ENCODE measurements at places on chromosomes 12 and 14.

DNA sequence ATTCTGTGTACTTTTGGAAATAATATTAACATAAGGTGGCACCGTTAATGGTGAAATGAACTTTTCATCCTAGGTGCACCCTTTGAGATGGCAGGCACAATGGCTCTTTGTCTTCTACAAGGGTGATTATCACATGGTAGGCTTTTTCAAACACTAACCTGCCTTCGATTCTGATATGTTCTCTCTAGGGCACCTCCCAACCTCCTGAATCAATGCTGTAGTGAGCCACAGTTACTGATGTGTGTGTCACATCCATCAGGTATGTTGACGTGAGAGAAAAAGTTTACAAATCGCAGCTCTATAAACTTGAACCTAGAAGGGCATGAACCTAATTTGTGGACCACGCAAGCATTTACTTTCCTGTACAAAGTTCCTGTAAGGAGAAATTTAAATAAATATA lies 25.4 kb downstream of the PDE3A start:
- DNase-seq, result no peak

DNA sequence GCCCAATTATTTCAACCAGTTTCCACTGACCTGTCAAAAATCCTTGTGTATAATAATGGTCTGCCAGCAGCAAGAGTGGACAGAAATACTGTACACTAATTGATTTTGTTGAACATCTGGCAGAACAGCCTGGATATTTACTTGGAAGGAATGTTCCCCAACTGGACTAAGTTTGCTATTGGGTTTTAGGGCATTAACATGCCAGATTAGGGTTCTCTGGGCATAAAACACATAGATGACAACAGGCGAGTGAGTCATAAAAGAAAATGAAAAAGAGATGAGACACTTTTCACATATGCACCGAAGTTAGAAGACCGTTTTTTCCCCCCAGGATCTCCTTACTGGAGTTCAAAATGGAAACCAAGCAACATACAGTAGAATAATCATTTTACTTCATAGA lies 236.3 kb upstream of the NAV3 start:
- no peak for DNase-seq

GRCh38 chr12:108948367-108948766 lies 68.5 kb downstream of the DAO start:
- no peak for DNase-seq

GRCh38 chr12:108378926-108379325 lies 39.8 kb upstream of the CMKLR1 start:
- no peak for DNase-seq

- DNase-seq, result no peak
Observed at GRCh38 chr14:66078006-66078405, 408.2 kb upstream of the CCDC196 start.

- DNase-seq, result peak; percentile 5
Observed at GRCh38 chr14:100531152-100532121, 55.8 kb downstream of the BEGAIN start.

GRCh38 chr12:16350682-16351081 lies 3.2 kb downstream of the MGST1 start:
- no peak for DNase-seq

DNA sequence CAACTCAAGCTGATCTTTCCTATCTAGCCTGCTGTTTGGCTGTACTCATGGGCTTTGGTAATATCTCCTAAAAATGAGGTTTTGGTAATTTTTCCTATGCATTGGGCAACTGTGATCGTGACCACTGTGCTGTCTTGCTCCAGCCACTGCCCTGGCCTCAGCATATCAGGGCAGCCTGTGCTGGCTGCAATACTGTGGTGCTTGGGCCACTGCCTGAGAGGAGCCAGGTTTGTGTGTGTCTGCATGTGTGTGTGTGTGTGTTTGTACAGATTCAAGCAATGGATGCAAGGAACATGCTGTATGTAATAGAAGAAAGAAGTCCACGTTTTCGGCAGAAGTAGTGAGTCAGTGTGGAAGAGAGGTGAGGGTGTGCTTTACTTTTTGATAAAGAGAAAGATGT lies 13.0 kb downstream of the ERG28 start:
- DNase-seq, result no peak

DNA sequence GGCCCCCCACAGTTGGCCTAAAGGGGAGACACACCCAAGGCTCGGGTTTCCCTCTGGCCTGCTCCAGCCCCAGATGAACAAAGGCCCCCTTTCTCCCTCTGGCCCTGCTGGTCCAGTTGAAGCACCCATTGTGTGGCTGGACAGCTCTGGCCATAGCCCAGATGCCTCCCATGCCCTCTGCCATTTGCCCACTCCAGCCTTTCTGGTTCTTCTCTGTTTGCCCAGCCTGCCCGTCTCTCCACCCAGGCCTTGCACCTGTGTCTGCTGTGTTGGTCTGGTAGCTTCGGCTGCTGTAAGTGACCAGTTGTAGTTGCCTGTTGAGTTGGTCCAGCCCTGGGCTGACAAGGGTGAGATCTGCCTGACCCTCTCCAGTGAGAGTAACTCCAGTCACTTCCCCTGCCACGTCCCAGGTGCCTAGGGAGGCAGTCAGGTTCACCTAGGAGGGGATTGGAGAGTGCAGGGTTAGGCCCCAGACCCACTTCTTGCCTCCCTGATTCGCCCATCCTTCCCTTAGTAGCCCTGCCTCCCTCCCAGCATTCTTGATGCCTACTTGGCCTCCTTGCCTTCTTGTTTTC lies 3.0 kb downstream of the B4GALNT1 start:
- DNase-seq, result no peak

DNA sequence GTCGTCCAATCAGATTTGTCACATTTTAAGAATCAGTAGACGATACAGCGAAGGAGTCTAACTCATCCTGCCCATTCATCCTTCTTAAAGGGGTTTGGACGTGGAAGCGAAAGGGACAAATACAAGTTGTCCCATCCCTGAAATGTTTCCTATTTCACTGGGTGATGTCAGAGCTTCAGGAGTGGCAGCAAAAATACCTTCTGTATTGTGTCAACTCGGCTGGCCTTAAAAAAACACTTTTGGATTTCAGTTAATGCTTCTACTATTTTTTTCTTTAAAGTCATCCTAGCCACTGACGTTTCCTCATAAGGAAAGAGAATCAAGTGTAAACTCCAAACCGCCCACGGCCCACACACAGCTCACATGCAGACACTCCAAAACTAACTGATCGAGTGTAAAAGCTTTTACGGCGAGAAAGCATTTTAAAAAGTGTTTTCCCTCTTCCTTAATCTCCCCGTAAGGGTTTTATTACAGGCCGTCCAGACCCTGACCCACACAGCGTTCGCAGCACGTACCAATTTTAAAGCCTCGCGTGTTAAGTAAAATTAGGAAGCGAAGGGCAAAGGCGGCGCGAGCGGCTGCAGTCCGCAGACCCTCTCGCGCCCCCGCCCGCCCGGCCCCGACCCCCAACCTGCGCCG lies 593 bp downstream of the CFL2 start:
- peak; percentile 9 for DNase-seq

DNA sequence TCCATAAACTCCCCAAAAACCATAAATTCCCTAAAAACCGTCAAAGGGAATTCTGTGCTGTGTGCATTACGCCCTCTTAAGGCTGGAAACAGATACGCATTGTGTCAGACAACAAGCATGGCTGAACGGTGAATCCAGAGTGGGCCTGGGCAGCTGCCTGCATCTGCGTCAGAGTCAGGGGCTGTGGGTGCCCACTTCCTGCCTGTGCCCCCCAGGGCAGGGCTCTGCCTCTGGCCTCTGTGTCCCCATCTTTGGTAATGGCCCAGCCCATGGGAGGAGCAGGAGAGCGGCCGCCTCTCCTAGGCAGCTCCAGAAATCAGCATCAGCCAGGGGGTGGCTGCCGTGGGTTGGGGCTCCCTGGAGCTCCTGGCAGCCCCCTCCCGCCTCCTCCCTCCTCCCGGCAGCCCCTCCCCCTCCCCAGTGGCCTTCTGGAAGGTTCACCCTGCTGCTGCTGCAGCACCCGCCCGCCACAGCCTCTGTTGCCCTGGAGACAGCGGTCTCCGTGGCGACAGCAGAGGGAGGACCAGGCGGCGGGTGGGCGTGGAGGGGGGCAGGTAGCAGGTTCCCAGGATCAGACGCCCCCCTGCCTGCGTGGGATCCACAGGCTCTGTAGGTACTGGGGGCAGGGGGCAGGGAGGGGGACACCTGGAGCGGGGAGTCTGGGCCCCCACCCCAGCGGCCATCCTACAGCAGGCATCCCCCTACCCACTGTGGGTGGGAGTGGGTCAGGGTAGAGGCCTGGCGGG lies 5.9 kb downstream of the MMP17 start:
- no peak for DNase-seq

GRCh38 chr12:117000316-117000715 lies 89.6 kb downstream of the FBXW8 start:
- no peak for DNase-seq

DNA sequence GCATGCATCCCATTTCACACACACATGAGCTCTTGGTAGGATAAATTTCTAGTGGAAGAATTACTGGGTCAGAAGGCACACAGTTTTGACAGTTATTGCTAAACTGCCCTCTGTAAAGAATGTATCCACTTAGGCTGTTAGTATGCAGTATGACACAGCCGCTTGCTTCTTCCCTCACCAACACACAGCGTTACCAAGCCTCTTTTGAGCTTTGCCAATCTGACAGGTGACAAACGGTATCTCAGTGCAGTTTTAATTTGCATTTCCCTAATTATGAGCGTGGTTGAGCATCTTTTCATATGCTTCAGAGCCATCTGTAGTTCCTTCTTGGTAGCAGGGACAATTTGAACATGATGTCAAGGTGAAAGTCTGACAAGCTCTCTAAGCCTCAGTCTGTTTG lies 42.9 kb downstream of the HRK start:
- DNase-seq, result no peak

- no peak for DNase-seq
Observed at GRCh38 chr14:49931523-49931922, 38.6 kb downstream of the ARF6 start.

DNA sequence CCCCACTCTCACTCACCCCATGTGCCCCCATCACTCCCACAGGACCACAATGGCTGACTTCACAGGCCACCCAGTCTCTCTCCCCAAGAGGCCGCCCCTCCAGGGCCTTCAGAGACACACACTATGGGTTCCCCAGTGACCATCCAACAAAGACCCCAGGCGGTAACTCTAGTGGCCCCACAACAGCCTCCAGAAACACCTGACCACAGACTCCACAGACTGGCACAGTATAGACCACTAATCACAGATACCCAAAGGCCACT lies 3.0 kb downstream of the ZNF605 start:
- no peak for DNase-seq

- DNase-seq, result no peak
Observed at GRCh38 chr14:87148655-87149054, 844.3 kb downstream of the GALC start.

DNA sequence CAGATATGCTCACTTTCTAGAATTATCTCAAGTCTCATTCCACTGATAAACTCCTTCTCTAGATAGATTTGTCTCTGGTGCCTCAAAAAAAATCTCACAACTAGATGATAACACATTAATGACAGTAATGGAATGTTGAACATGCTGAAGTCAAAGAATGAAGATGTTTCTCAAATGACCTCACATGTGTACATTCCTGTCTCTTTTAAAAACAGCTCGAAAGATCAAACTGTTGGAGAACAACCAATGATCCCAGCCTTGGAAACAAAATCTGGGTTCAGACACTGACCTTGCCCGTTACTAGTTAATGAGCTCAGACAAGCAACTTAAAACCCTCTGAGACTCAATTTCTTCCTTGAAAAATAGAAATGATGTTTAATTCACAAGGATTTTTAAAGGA lies 44.7 kb upstream of the KCNJ8 start:
- DNase-seq, result no peak

DNA sequence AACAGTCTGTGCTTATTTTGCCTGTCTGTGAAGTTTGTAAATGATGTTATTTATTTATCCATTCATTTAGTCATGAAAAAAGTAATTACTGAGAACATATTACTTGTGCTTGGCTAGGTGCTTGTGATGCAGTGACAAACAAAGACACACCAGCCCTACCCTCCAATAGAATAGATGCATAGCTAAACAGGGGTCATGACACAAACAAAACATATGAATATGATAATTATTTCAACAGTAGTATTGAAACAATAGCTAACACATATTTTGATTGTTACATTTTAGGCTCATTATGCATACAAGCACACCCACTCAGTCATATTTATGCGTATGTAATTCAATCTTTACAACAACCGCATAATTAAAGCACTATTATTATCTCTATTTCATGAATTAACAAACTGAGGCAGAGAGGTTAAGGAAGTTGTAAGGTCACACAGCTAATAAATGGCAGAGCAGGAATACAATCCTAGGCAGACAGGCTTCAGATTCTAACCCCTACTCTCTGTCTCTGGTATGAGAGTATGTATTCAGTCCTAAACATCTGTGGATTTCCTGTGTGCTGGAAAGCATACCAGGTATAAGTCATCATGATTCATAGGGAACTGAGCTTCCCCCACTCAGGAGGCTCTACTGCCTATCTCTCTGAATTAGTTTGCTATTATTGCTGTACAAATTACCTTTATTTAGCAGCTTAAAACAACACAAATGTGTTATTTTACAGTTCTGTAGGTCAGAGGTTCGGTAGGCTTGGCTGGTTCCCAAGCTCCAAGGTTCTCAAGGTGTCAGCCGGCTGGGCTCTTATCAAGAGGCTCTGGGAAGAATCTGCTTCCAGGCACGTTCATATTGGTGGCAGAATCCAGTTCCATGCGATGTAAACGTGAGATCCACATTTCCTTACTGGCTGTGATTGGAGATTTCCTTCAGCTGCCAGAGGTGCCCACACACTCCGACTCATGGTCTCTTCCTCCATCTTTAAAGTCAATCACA lies 509.4 kb downstream of the GALC start:
- no peak for DNase-seq

- no peak for DNase-seq
Observed at GRCh38 chr14:60344751-60345150, 95.7 kb downstream of the PPM1A start.

DNA sequence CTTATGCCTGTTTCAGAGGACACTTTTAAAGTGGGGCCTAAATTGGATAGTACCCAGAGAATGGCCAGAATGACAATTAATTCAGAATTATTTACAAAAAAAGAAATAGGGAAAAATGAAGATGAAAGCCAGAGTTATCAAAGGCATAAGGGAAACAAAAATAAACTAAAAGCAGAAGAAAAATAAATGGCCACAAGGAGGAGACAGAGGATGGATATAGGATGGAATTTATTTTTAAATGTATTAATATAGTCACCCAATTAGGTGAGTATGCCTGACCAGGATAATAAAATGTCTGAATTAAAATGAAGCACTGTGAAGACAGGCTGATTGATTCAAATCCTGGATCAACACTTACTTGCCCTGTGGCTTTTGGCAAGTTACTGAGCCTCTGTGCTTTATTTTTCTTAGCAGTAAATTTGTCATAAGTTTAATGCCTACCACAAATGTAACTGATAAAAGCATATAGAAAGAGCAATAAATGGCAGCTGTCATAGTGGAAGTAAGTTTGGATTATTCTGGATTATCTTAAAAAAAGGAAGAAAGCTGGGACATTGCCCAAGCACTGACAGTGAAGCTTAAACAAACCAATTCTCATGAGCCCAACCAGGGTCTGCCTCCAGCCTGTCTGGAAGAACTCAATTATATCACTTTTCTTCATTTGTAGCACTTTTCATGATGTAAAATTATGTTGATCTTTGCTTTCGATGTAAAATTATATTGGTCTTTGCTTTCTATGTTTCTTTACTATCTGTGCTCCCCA lies 3.5 kb downstream of the CLEC9A start:
- no peak for DNase-seq

- peak; percentile 54 for DNase-seq
Observed at GRCh38 chr14:77459072-77459723, 1.3 kb downstream of the AHSA1 start.
